NCI-H187 treated with DMSO at 0.1 percent for 48 hours (cell line): ENCODE measurements at places on chromosomes 12 and 14.

- no peak for DNase-seq
These were observed 17.3 kb upstream of the GPRC5A start for GRCh38 chr12:12874029-12874428.

DNA sequence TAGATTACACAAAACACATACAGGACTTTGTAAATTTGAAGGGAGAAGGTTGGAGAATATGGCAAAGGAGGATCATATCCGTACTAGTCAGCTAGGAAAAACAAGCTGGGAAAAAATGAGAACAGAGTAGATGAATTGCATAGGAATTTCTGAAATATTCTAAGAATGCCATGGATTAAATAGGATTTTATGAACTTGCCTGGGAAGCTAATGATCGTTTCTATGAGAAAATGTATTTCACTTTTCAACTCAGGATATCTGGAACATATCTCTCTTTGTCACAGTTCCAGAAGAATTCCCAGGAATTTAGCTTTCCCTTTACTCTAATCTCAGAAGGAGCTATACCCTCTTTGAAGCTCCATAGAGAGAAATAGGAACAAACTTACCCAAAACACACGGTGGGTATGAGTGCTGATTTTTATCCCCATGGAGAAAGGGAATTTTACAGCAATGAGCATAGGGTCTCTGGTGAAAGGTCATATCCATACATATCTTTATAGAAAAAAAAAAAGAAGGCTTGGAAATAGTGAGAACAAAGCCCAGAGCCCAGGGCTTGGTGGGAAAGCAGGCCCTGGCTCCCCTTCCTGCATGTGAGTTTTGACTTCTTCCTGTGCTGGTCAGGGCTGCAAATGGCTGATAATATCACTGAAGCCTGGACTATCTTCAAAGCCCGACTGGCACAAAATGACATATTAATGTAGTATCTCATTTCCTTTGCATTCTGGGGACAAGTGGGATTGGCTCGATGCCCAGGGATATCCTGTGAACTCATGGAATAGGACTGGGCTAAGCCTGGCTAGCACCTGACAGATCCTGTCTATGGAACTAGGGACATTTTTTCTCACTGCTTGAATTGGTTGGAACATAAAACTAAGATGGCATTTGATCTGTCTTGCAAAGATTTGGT lies 136.3 kb downstream of the AEBP2 start:
- peak; percentile 17 for DNase-seq

DNA sequence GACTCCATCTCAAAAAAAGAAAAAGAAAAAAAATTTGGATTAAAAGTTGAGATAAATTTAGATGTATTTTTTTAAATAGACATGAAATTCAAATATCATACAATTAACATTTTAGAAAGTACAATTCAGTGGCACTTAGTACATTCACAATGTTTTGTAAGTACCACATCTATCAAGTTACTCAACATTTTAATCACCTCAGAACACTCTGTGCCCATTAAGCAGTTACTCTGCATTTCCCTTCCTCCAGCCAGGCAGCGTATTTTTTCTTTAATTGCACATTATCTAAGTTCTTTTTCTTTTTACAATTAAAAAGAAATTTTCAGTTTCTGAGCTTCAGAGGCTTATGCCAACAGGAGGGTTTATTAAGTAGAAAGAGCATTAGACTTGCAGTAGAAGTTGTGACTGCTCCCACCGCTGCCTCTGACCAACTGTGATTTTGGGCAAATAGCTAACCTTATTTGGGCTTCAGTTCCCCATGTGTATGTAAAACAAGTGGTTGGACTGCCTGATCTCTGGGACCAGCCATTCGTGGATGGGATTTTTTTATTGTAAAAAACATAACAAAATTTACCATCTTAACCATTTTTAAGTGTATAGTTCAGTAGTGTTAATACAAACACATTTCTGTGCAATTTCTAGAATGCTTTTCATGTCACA lies 65.7 kb downstream of the WNK1 start:
- DNase-seq = no peak

DNA sequence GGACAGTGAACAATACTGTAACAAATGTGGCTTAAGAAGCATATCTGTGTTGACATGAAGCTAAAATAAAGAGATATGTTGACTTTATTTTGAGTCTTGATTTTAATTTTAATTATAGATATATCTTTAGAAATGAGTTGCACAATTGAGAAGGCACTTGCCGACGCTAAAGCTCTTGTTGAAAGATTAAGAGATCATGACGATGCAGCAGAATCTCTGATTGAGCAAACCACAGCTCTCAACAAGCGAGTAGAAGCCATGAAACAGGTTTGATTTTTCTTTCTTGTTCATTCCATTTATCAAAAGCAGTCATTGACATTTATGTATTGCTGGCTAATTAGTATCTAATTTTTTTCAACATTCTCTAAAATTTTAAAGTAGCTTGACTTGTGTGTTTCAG lies 15.8 kb downstream of the FGFR1OP2 start:
- no peak for DNase-seq

DNA sequence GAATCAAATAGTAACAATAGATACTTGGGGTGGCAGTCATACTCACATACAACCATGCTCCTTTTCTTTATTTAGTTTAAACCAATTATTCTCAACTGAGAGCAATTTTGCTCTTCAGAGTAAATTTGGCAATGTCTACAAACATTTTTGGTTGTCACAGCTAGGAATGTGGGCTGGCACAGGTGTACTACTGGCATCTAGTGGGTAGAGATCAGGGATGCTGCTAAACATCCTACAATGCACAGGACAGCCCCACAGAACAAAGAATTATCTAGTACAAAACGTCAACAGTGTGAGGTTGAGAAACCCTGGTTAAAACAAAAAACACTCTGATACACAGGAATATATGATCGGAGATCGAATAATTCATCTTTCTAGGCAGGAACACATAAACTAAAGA lies 186.5 kb downstream of the NELL2 start:
- no peak for DNase-seq

DNA sequence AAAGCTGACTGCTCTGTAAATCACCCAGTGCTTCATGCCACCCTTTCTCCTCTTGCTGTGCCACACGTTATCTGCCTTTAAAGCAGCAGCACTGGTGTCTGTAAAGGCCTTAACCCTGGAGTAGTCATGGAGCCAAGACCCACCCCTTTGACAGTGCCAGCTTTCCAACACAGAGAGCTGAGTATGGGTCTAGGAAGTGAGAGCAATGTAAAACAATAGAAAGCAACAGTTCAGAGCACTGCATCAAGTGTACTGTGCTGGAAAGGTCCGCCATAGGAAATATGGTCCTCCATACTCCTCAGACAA lies 139.5 kb downstream of the DAD1 start:
- no peak for DNase-seq

GRCh38 chr14:27605282-27605681 lies 1007.4 kb upstream of the NOVA1 start:
- DNase-seq = no peak

- peak; percentile 16 for DNase-seq
These were observed 120.1 kb upstream of the MAX start for GRCh38 chr14:65222440-65222858.

DNA sequence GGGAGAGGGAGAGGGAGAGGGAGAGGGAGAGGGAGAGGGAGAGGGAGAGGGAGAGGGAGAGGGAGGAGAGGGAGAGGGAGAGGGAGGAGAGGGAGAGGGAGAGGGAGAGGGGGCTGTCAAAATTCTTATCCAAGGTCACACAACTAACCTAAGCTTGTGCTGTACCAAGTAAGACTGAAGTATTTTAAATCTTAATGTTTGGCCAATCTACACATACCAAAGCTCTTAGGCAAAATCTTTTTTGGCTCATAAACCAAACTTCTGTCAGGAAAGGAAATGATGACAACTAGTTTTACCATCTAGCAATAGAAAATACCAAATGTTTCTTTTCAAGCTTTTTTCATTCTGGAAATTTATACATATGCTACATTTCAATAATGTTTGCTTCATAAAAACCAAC lies 33.8 kb downstream of the CCDC38 start:
- DNase-seq = no peak

DNA sequence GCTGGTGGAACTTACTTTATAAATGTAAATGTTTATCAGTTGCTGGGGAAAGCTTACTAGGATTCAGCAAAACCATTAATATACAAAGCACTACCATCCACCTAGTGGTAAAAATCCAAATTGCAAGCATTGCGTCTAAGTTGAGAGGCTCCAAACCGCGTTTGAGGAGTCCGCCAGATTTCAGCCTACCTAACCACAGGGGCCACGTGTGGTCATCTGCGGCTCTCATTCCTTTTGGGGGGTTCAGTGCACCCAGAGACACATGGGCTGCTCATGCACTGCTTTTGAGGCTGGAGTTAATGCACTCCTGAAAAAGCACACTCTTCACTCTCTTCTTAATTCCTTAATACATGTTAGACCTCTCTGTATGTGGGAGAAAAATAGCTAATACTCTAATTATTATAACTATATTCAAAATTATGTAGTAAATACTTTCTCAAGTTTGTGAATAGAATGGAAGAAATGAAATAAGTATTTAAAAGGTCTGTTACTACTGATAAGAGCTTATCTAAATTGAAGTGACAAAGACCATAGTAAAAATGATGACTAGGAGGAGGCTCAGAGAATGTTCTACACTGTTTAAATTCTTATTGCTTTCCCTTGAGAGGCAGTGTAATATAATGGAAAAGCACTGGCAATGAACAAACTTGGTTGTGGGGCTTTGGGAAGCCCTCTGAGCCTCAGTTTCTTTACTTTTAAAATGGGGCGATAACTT lies 41.4 kb upstream of the MANSC4 start:
- no peak for DNase-seq

DNA sequence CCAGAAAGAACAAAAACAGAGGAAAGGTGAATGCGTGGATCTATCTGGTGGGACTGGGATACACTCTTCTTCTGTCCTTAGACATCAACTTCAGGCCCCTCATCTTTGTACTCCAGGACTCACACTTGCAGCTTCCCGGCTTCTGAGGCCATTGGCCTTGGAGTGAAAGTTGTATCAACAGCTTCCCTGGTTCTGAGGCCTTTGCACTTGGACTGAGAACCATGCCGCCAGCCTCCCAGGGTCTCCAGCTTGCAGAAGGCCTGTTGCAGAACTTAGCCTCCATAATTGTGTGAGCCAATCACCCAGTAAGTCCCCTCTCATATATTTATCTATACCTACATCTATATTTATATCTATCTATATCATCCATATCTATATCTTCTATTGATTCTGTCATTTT lies 218.4 kb downstream of the SOX5 start:
- DNase-seq = no peak

DNA sequence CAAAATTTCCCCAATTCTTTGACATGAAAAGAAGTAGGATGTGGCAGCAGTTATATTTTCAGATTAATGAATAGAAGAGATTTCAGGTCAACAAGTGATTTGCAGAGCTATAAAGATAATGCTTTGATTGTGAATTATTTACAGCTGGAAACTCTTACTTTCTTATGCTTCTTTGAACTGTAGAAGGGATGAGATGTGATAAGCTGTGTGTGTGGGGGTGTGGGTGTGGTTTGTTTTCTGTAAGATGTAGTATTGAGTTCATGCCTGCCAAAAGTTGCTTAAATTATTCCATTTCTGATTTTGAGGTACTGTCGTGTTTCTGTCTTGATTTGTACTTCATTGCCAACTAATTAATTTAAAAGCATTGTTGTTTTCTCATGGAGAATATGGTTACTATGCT lies 22.7 kb downstream of the AEBP2 start:
- DNase-seq = no peak

GRCh38 chr12:53551889-53552291 lies 44.6 kb upstream of the NPFF start:
- no peak for DNase-seq

GRCh38 chr14:45140661-45141187 lies 5.0 kb downstream of the FANCM start:
- no peak for DNase-seq

GRCh38 chr14:34012978-34013720 lies 62.3 kb upstream of the EGLN3 start:
- no peak for DNase-seq

DNA sequence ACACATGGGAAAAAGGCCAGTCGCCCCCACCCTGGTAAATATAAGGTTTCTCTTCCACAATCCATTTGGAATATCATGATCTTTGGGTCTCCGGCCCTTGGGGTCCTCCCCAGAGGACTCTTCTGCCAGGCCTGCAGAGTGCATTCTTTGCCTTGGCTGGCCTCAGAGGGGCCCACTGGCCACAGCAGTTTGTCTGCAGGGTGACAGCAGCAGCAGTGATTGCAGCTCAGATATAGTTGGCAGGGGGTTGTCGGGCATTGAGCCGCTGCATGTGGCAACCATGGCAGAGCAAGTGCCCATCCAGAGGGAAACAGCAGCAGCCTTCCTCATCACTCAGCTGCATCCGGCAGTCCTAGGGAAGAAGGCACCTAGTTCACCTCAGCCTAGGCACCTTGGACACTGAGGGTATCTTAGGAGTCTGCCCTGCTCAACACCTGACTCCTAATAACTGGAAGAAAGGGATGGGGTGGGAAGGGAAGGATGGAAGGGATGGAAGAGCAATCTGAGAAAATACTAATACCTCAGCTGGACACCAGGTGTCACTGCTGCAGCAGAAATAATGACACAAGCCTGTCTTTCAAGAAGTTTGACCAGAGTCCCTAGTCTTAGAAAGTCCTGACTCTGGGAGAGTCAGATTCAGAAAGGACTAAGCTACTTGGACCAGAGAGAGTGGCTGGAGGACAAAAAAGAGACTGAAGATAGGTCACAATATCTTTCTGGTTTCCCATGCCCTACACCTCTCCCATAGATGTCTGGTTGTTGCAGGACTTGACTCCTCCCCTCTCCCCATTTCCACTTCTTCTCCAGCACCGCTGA lies 8.9 kb downstream of the AJUBA start:
- DNase-seq = no peak

GRCh38 chr12:1528791-1529190 lies 65.6 kb downstream of the FBXL14 start:
- DNase-seq = no peak

GRCh38 chr12:114476159-114476558 lies 70.2 kb upstream of the TBX5 start:
- DNase-seq = no peak

- no peak for DNase-seq
These were observed 128.5 kb upstream of the LMNTD1 start for GRCh38 chr12:25681580-25681979.

DNA sequence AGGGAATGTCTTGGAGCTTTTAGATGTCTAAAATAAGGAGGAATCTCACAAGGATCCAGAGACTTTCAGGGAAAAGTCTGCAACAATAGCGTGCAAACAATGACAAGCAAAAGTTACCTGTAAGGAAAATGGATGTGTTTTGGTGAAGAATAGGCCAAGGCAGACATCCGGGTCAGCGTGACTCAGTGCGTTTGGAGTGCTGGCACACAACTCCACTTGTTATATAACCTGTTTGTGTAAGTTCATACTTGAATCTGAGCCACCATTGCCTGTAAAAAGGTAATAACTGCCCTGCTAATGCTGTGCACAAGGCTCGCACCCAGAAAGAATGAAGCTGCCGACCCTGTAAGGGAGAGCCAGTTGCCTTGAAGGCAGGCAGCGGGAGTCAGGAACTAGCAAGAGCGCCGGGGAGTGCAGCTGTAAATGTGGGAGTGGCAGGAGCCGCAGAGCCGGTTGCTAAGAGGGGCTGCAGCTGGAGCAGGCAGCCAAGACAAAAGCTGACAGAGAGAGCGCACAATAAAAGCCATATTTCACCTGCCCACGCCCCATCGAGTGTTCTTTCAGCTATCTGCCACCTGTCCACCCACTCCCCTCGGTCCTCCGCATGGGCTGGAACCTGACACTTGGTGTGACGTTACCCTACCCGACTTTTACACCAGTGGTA lies 638.5 kb upstream of the MIS18BP1 start:
- peak; percentile 97 for DNase-seq
